ENCODE measurements at places on chromosomes 4 and X.

DNA sequence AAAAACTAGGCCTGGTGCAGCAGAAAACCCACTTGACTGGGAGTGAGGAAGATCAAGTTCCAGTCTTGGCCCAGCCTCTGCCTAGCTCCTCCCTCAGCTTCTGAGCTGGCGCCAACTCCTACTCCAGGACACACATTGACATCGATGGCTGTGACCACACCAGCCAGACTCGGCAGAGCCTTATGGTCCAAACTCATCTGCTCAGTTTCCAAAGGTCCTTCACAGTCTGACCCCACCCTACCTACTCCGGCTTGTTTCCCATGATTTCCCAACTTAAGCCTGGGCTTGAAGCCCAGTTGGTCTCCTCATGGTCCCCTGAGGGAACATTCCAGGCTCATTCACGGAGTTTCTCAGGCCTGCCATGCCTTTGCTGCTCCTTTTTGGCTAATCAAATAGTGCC lies 10.1 kb downstream of the ELF4 start:
- DNase-seq: no peak

- no peak for DNase-seq
These were observed 25.3 kb downstream of the HOPX start for GRCh38 chr4:56655627-56656345.

GRCh38 chr4:82467471-82467870 lies 37.1 kb downstream of the ENOPH1 start:
- DNase-seq: no peak

- DNase-seq: no peak
These were observed 159.3 kb downstream of the DCAF12L1 start for GRCh38 chrX:126393284-126393683.
